ENCODE measurements at places on chromosomes 4 and X.

DNA sequence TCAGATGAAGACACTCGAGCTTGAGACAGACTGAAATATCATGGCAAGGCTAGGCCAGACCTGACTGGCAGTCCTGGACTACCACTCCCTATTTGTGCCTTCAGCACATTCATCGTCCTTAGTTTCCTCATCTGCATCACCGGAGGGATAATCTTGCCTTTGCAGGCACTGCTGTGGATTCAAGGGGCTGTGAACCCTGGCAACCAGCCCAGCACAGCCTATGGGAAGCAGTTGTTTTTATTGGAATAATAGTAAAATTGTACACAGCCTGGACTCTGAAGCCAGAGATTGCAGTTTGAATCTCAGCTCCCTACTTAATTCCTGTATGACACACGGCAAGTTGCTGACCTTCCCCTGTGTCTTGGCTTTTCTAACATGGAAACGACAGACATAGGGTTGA, 161.0 kb downstream of the NSUN7 start:
- DNase-seq: no peak

DNA sequence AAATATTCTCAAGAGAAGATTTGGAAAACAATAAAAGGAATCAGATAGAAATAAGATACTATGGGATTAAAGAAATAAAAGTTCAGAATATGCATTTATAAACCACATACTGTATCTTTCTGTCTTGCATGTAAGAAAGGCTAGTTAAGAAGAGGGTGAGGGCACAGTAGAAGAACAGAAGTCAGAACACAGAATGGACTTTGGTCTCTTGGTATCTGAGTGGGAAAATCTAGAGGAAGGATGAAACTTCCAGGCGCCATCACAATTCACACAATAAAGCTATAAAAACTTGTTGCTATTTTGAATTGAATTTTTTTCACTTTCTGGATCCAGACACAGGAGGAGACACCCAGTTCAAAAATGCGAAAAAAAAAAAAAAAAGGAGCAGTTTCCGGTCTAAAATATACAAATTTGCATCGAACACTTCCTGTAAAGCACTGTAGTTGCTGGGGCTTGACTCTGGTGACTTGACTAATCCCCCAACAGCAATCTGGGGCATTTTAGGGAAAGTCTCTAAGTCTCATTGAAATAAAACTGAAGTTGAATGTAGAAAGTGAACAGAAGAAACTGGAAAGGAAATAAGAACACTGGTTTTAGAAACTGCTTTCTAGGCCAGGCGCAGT, 8.1 kb upstream of the NAAA start:
- DNase-seq: no peak

GRCh38 chrX:69539437-69539836, 35.3 kb downstream of the NALF2 start:
- no peak for DNase-seq

DNA sequence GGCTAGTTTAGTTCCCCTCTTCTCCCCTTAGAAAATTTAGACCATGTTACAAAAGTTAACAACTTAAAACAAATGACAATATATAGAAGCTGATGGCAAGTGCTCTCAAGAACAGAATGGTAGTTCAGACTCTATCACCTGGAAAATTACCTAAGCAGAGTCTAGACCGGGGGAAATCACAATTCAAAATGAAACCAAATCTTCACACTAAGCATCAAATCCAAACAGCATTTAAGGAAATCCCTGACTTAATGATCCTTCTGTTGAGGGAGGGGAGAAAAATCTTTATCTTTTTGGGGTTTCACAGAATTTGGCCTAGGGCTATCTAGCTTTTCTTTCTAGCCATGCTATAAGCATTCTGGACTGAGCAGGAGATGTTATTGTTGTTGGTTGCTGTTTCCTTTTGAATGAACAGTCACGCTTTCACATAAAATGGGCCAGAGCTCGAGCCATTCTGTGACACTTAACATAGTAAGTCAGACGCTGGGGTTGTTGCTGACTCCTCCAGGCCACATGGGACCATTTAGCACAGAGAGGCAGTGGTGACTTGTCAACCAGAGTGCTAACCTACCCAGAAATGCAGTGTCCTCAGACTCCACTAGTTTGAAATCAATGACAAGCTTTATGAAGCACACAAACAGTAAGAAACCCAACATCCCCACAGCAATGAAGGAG, 16.0 kb upstream of the LSM6 start:
- no peak for DNase-seq

GRCh38 chr4:155161357-155161756, 47.1 kb upstream of the NPY2R start:
- DNase-seq: no peak

- no peak for DNase-seq
Observed at GRCh38 chr4:8378101-8378724, 62.3 kb downstream of the ACOX3 start.

GRCh38 chr4:3699678-3700077, 66.5 kb upstream of the ADRA2C start:
- DNase-seq: no peak

GRCh38 chr4:60847614-60848013, 352.5 kb upstream of the ADGRL3 start:
- DNase-seq: no peak

DNA sequence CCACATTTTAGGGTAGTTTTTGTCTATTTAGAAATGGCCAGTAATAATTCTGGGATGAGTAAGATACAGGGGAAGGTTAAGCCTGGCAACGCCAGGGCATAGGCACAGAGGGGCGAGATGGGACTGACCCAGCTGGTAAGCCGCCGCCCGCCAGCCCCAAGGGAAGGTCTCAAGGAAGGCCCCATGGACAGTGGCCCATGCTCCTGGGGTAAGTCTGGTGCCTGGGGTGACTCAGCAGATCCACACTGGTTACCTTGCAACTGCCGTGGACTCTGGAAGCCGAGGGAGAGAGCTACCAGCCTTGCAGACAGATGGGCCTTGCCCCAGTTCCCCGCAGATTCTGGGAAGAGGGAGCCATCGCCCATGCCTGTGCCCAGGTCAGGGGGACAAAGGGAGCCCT, 179.4 kb downstream of the AFAP1 start:
- no peak for DNase-seq

DNA sequence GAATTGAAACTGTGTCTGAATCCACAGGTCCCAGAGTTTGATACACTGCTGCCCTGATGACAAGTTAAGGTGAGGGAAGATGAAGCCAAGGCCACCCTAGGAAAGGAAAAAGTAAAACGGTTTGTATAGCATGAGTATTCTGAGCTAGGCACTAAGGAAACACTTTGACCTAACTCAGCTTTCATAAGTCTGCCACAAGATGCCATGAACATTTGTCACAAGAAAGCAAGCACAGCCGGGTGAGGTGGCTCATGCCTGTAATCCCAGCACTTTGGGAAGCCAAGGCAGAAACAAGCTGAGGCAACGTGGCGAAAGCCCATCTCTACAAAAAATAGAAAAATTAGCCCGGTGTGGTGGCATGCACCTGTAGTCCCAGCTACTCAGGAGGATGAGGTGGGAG, 34.2 kb downstream of the ELOVL6 start:
- DNase-seq: no peak

DNA sequence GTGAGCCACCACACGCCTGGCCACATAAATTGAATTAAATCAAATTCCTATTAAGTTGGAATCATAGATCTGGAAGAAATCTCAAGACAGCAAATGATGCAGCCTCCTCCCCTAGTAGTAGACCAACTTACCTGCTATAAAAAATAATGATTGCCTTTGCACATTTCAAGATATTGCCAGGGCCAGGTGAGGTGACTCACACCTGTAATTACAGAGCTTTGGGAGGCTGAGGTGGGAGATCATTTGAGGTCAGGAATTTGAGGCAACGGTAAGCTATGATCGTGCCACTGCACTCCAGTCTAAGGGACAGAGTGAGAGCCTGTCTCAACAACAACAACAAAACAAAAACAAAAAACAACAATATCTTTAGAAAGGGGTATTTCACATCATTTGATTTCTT, 17.0 kb upstream of the WWC2 start:
- no peak for DNase-seq

All from NCI-H345 (cell line).